ENCODE measurements at places on chromosomes 3 and 15.
A peak's percentile ranks its signal among the peaks of the same experiment; 100 is the strongest.

- DNase-seq: no peak
Measured at GRCh38 chr15:66617137-66618090, 51.6 kb upstream of the LCTL start.

- DNase-seq: no peak
Measured at GRCh38 chr15:40416056-40416455, 10.5 kb downstream of the IVD start.

- no peak for DNase-seq
Measured at GRCh38 chr15:44137750-44138149, 57.3 kb downstream of the FRMD5 start.

GRCh38 chr3:46236294-46237054 is 5.8 kb upstream of the CCR3 start:
- no peak for DNase-seq

GRCh38 chr3:27590437-27591298 is 106.5 kb upstream of the SLC4A7 start:
- DNase-seq: peak; percentile 15

- no peak for DNase-seq
Measured at GRCh38 chr3:152772674-152773225, 62.2 kb upstream of the P2RY1 start.

- no peak for DNase-seq
Measured at GRCh38 chr15:100729461-100729860, 127.1 kb downstream of the ASB7 start.

GRCh38 chr3:1326546-1326945 is 233.7 kb downstream of the CNTN6 start:
- no peak for DNase-seq

DNA sequence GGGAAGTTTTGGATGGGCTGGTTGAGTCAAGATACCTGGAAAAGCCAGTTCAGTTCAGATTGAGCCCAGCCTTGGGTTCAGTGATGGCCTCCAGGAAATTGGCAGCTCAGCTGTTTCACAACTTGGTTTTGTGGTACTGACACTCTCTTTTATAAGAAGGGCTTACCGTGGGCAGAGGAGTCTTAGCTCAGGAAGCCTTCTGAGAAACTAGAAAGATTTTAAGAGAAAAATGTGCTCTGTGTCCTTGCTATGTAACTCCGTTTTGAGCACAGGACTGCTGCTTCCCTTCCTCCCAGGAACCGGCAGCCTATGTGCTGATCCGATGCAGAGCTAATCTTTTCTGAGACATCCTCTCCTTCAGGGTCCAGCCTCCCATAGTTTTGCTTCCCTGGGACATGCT is 46.6 kb upstream of the RASGRP1 start:
- DNase-seq: peak; percentile 54

GRCh38 chr15:99143655-99144610 is 39.1 kb downstream of the SYNM start:
- DNase-seq: no peak

- no peak for DNase-seq
Measured at GRCh38 chr3:43699864-43700263, 9.1 kb downstream of the ABHD5 start.

- DNase-seq: no peak
Measured at GRCh38 chr3:46497556-46498265, at the start of gene RTP3. Gene RTP3, plus strand, starts transcription at chr3:46497976. Its CDS starts 87 bp downstream, at chr3:46498063.

DNA sequence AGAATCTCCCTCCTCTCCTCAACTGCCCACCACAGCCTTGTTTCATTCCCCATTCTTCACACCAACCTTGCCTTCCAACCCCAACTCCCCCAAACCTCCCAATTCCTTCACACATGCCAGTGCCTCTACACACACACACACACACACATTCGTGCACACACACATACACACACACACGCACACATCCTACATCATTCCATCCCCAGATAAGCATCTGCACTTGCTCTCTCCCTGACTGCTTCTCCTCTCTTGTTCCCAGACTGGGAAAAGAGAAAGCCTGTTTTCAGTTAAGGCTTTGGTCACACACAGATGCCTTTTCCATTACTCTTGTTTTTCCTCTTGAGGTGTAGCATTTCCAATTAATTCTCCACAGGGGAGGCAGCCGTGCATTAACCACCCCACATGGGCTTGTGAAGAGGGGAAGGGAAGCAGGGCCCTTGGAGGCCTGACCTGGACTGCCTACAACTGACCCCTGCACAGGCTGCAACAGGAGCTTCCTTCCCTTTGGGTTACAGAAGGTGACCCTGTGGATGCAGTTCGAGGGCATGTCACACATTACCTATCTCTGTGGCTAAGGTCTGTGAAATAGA is 32.0 kb upstream of the BOC start:
- DNase-seq: no peak

Measured in activated naive CD8-positive, alpha-beta T cell treated with anti-CD3 and anti-CD28 coated beads, Interleukin-2, amount 50 U/mL, for 24 hours (primary cell).